ENCODE measurements at places on chromosomes 12 and 14.

- no peak for DNase-seq
Observed at GRCh38 chr12:80648881-80649280, 58.6 kb upstream of the MYF6 start.

DNA sequence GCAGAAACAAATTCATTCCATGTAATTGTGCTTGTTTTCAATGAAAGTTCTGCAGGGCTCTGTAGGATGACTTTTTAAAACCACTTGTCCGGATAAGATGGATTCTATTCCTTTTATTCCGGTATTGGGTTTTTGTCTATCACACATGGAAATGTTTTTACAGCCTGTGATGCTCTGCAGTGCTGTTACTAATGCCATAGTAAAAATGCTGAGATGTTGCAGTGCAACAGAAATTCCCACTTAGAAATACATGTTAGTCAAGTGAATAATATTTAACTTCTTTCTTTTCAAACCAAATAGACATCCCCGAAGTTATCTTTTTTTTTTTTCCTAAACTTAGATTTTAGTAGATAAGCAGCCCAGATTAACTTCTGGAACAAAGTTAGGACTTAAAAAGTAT, 71.9 kb downstream of the RASSF8 start:
- DNase-seq, result no peak

DNA sequence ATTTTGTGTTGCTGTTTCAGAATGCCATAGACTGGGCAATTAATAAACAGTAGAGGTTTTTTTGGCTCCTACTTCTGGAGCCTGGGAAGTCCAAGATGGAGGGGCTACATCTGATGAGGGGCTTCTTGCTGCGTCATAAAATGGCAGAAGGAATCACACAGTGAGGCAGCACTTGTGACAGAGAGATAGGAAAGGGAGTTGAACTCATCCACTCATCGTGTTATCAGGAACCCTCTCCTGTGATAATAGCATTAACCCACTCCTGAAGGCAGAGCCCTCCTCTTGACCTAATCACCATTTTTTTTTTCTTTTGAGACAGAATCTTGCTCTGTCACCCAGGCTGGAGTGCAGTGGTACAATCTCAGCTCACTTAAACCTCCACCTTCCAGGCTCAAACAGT, 9.7 kb downstream of the TDG start:
- no peak for DNase-seq

DNA sequence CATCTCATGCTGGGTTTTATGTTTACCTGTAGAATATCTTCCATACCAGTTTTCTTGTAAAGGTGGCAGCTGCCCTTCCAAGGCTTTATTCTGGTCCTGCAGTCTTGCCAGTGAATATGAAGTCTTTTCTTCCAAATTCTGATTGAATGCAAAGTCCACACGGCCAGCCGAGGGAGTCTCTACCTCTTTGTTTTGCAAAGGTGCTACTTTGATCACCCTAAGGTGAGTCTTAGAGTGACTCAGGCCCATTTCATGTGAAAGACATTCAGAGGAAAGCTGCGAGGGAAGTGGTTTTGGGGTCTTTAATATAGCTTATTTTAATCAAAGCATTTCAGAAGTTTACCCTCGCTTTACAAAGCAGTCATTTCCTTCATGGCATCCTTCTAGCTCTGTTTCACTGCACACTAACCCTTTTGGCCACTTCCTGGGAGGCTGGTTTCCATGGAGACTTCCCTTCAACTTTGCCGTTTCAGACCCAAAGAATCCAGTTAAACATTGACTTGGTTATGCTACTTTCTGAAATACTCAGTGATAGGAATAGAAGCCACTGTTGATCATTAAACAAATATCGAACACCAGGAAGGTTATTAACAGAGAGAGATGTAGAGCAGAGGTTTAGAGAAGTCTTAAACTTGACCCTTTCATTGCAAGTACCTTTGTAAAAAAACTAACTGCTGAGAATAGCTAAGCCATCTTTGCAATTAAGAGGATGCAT, at the start of gene CCDC198:
TSS of gene CCDC198 (minus strand) at position 391 of the 715 bp plus-strand sequence. CDS start at position 249, 142 bp downstream.
- DNase-seq, result no peak

- DNase-seq, result no peak
Observed at GRCh38 chr12:109995361-109995685, 845 bp downstream of the GIT2 start.

- DNase-seq, result no peak
Observed at GRCh38 chr12:100741084-100741711, 53.4 kb upstream of the ANO4 start.

DNA sequence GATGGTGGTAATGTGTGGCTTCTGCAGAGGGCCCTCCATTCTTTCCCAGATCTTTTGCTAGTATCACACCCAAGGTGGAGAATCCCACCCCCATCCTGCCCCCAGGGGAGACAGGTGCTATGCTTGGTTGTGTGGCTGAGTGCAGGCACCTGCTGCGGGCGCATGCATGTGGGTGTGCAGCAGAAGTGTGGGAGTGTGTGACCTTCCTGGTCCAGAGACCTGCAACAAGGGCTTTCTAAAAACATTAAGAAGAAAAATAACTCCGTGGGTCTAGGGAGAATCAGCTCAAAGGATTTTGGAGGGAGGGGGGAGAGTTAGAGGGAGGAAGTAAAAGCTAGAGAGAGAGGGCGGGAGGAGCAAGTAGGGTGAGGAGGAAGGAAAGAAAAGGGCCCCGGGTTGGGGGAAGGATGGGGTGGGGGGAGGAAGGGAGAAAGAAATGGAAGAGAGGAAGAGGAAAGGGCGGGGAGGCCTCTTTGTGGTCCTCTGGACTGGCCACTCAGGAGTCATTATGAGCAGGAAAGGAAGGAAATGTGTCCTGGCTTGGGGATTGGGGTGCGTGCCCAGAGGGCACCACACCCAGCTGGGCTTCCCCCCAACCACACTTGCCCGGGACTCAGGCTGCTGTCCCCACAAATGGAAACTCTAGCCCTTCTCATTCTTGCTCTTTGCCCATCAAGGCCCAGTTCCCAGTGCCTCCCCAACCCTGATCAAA, 3.1 kb upstream of the FIGNL2 start:
- DNase-seq, result no peak

DNA sequence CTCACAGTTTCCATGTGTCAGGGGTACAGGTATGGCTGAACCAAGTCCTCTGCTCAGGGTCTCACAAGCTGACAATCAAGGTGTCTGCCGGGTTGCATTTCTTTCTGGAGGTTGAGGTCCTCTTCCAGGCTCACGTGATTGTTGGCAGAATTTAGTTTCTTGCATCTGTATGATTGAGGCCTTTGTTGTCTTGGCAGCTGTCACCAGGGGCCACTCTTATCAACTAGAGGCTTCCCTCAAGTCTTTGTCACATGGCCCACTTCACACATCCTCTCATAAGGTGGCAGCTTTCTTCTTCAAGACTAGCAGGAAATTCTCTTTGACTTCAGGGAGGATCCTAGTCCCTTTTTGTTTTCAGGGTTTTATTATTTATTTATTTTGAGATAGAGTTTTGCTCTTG, 46.0 kb upstream of the FOS start:
- peak; percentile 29 for DNase-seq

- no peak for DNase-seq
Observed at GRCh38 chr12:113092607-113093408, 36.3 kb downstream of the DTX1 start.

All from stimulated activated CD8-positive, alpha-beta memory T cell treated with anti-CD3 and anti-CD28 coated beads, Interleukin-7, amount 100 ng/mL, for 4 hours (primary cell).